Activated CD4-positive, alpha-beta T cell treated with anti-CD3 and anti-CD28 coated beads, Interleukin-2, Interleukin-4, amounts not matched to agents 100 ng/mL and 50 ng/mL, durations not matched to agents 16 hours and 8 hours (primary cell): ENCODE measurements at places on chromosomes 3 and 15.
A peak's percentile ranks its signal among the peaks of the same experiment; 100 is the strongest.

DNA sequence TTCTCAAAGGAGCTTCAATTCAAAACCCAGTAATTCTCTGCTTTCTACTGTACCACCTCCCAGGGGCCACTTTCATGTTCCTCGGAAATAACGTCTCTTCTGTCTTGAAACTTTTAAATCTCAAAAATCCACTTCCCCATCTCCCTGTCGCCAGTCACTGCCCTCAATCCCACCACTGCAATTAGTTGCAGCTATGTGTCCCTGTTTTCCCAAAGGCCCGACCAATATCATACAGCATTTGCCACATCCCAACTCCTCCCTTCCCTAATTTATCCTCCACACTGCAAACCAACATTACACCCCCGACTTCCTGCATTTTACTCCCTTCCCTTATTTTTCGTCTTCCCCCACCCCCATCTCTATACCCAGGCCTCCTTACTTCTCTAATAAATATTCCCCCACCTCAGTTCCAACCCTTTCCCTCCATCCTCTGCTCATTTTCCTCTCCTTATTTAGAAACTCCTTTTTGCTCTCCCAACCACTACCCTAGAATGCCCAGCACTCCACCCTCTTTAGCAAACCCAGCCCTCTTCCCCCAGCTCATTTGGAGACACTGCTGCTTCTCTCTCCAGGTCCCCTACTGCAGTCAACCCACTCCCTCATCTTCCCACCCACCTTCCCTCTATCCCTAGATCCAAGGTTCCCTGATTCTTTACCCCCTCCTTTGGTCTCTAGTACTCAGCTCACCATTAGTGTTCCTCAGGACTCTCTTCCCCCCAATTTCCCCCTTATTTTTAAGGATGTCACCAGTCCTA is 1.1 kb downstream of the NPTN start:
- no peak for DNase-seq

DNA sequence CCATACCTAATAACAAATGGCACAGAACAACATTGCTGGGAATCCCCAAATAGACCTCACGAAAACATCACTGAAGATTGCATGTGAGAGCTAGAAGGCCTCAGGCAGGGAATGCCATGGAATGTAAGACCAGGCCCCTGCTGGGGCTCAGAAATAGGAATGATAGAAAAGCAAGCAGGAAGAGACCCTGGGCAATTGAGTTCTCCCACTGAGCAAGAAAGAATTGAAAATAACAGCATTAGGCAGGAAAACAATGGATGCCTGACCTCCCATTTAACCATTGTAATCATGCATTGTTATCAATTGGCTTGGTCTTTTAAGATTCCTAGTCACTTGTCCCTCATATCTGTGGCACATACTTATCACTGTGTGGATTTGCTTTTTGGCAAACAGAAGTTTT is 581.6 kb downstream of the FHIT start:
- no peak for DNase-seq

GRCh38 chr3:166071-166470 is 30.5 kb upstream of the CHL1 start:
- no peak for DNase-seq

DNA sequence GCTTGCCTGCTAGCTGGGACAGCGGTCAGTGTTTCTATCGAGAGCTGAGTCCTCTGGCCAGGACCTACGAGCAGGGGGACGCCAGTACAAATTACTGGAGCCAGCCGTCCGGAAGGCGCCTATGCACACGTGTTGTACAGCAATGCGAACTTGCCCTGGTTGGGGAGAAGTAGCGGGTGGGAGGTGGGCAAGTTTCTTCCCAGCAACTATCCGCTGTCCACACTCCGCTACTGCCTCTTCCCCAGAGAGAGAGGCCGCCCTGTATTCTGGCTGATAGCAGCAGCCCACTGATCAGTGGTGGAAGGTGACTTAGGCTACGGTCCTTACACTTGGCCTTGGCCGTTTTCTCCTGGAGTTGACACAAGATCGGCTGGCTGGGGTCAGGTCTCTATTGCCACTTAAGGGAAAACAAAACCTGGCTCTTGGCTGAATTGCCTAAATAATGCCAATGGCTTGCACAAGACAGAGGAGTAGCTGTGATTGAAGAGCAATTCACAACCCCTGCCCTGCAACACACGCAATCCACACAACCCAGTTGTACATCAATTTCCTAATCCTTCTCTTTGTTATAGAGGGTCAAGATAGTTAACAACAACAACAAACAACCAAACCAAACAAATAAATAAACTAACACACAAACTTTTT is 12.8 kb upstream of the SHC4 start:
- DNase-seq = no peak

DNA sequence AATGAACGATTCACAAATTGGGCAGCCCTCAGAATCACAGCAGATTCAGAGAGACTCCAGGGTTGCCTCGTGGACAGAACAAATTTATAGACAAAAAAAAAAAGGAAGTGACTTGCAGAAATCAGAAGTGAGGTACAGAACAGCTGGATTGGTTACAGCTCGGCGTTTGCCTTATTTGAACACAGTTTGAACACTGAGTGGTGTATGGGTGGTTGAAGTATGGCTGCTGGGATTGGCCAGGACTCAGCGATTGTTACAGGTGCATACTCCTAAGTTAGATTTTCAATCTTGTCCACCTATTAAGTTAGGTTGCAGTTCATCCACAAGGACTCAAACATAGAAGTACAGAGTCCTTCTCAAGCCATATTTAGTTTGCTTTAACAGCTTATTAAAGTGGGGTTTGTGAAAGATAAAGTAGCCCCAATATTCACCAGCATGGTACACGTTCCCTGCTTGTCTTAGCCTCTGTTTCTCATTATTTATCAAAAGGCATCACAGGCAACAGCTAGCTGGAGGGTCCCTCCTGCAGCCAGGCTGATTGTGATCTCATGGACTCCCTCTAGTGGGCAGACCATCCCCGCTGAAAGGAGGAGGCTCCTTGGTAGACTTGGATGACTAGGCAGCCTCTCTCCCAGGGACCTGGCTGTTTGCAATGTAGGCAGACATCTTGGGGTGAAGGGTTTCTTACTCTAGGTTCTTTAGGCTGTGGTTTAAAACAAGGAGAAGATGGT is 17.6 kb upstream of the ALDH1L1 start:
- peak; percentile 43 for DNase-seq
